Natural killer cell (primary cell): ENCODE measurements at places on chromosomes 12 and 14.
A peak's percentile ranks its signal among the peaks of the same experiment; 100 is the strongest.

GRCh38 chr14:62921466-62921865 lies 123.8 kb downstream of the KCNH5 start:
- no peaks in the 10 kb centered on the region for H3K27me3 ChIP-seq
- no peaks in the 10 kb centered on the region for H3K36me3 ChIP-seq
- no peak for DNase-seq

DNA sequence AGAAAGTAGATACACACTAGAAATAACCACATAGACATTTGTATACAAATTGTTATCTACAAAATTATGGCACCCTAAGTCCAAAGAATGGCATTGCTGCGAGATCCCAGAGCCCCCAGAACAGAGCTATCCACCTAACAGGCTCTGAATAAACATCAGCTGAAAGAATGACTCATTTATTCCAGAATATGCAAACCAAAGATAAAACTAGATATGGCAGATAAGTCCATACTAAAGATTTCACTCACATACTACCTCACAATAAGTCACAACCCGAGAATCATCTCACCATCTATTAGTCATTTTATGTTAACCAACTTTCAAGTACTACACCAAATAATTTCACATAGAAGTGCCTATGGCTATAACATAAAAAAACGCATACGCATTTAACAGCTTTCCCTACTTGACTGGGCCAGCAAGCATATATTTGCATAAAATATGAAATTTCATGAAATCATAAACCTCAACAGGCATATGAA lies 5.6 kb downstream of the CNIH1 start:
- H3K27ac ChIP-seq, result no peak overlapping the region
- peaks cover 4% of the 10 kb centered on the region for H3K4me1 ChIP-seq
- no peak overlapping the region for H3K4me3 ChIP-seq
- H3K27me3 ChIP-seq, result no peaks in the 10 kb centered on the region
- peak; percentile 12 for DNase-seq
- peaks cover 6% of the 10 kb centered on the region for H3K36me3 ChIP-seq

DNA sequence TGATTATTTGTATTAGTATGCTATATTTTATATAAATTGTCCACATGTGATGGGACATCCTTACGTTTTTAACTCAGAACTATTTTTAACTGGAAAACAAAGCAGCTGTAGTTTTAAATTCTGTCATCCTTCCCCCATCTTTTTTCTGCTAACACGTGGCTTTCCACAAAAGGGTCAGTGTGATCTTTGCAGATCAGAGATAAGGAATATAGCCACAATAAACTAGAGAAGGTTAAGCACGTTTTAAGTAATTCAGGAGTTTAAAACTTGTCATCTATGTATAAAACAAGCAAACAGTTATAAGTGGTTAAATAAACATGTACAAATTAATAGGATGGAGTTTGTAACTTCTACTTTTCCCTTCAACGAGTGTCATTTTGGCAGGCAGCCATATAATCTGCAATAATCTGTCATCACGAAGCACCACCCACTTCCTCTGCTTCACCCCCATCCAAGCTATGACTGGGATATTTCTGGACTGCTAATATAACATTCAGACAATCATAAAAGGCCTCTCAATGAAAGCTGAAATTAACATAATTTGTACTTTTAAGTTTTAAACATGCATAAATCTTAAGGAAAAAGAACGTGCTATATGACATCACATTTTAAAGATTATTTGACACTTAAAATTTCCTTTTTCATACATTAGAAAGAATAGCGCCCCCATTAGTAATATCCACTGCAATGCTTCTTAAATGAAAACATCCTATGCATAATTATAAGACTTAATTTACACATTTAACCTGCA lies 15.3 kb downstream of the TAOK3 start:
- H3K27me3 ChIP-seq, result no peaks in the 10 kb centered on the region
- no peaks in the 10 kb centered on the region for H3K36me3 ChIP-seq
- H3K4me1 ChIP-seq, result peaks cover 19% of the 10 kb centered on the region
- H3K27ac ChIP-seq, result peak overlapping the region; percentile 70

DNA sequence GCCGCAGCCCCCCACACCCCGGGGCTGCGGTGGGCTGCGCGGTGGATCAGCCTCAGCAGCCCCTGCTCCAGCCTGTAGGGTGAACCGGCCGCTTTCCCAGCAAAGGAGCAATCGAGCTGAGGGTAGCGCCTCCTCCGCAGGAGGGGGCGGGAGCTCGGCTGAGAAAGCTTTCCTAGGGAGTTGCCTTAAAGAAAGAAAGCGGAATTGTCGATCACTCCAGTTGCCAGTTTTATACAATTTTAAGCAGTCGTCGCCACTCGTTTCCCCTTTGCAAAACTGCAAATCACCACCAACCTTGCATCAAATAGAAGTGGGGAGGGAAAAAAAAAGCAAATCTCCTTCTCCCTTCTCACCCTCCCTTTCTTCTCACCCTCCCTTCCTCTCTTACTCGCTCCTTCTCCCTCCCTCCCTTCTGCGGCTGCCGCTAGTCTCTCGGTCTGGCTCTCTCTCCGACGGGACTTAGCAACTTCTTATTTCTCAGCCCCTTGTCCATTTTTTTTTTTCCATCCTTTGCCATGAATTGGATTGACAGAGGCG lies at the start of gene PDE3A:
TSS of gene PDE3A (plus strand) at position 424 of the 537 bp plus-strand sequence. CDS start 748 bp downstream, outside the sequence.
- no peak for DNase-seq
- peaks cover 22% of the 10 kb centered on the region for H3K4me1 ChIP-seq
- peak within 1 kb of the TSS; percentile 18 for H3K4me3 ChIP-seq
- no peak within 1 kb of the TSS for H3K27ac ChIP-seq
- peaks cover 43% of the 10 kb centered on the region for H3K27me3 ChIP-seq

GRCh38 chr14:93375673-93376156 lies 28.7 kb downstream of the COX8C start:
- H3K36me3 ChIP-seq, result no peaks in the 10 kb centered on the region
- H3K27ac ChIP-seq, result no peak overlapping the region
- no peak overlapping the region for H3K4me3 ChIP-seq
- peak; percentile 5 for DNase-seq

GRCh38 chr12:116133149-116133548 lies 144.3 kb downstream of the MED13L start:
- H3K27me3 ChIP-seq, result no peaks in the 10 kb centered on the region
- H3K27ac ChIP-seq, result no peak overlapping the region
- H3K4me1 ChIP-seq, result peaks cover 11% of the 10 kb centered on the region
- no peak for DNase-seq
- no peak overlapping the region for H3K4me3 ChIP-seq
- H3K36me3 ChIP-seq, result no peaks in the 10 kb centered on the region

GRCh38 chr14:101947577-101947903 lies 16.8 kb upstream of the DYNC1H1 start:
- peaks cover 20% of the 10 kb centered on the region for H3K4me1 ChIP-seq
- peak overlapping the region; percentile 100 for H3K27ac ChIP-seq
- peaks cover 4% of the 10 kb centered on the region for H3K27me3 ChIP-seq
- H3K4me3 ChIP-seq, result peak overlapping the region; percentile 91

GRCh38 chr12:18706798-18707197 lies 31.0 kb downstream of the PLCZ1 start:
- no peak overlapping the region for H3K4me3 ChIP-seq
- no peaks in the 10 kb centered on the region for H3K36me3 ChIP-seq
- DNase-seq, result no peak
- no peaks in the 10 kb centered on the region for H3K4me1 ChIP-seq

GRCh38 chr14:72850360-72850759 lies 43.5 kb downstream of the DPF3 start:
- H3K36me3 ChIP-seq, result no peaks in the 10 kb centered on the region
- H3K4me1 ChIP-seq, result no peaks in the 10 kb centered on the region
- H3K27ac ChIP-seq, result no peak overlapping the region
- DNase-seq, result no peak

GRCh38 chr14:53630336-53630735 lies 326.3 kb downstream of the BMP4 start:
- H3K36me3 ChIP-seq, result no peaks in the 10 kb centered on the region
- no peaks in the 10 kb centered on the region for H3K4me1 ChIP-seq
- no peak overlapping the region for H3K27ac ChIP-seq
- H3K27me3 ChIP-seq, result no peaks in the 10 kb centered on the region
- H3K4me3 ChIP-seq, result no peak overlapping the region
- no peak for DNase-seq

DNA sequence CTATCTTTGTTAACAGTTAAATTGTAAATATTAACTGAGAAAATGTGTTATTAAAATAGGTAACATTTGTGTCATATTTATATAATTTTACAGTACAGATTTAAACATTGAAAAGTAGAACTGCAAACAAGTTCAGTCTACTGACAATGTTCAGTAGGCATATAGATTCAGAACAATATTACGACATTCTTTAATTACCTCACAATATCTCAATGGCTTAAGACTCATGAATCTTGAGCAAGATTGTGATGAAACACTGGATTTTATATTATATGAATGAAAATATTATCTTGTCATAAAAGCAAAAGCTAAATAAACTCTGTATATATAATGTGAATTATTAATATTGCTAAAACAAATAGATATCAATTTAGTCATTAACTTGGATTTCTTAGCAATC lies 194.9 kb downstream of the ADAMTS20 start:
- H3K4me3 ChIP-seq, result no peak overlapping the region
- H3K27me3 ChIP-seq, result no peaks in the 10 kb centered on the region
- H3K4me1 ChIP-seq, result no peaks in the 10 kb centered on the region
- H3K27ac ChIP-seq, result no peak overlapping the region
- no peak for DNase-seq
- H3K36me3 ChIP-seq, result no peaks in the 10 kb centered on the region

- H3K4me1 ChIP-seq, result no peaks in the 10 kb centered on the region
- no peaks in the 10 kb centered on the region for H3K36me3 ChIP-seq
- H3K27me3 ChIP-seq, result no peaks in the 10 kb centered on the region
These were observed 439.3 kb upstream of the FLRT2 start for GRCh38 chr14:85090681-85091080.

- H3K4me3 ChIP-seq, result no peak overlapping the region
- H3K27me3 ChIP-seq, result no peaks in the 10 kb centered on the region
- no peaks in the 10 kb centered on the region for H3K4me1 ChIP-seq
- no peaks in the 10 kb centered on the region for H3K36me3 ChIP-seq
- no peak overlapping the region for H3K27ac ChIP-seq
- DNase-seq, result no peak
These were observed 1423.6 kb downstream of the AACS start for GRCh38 chr12:126488806-126489205.

DNA sequence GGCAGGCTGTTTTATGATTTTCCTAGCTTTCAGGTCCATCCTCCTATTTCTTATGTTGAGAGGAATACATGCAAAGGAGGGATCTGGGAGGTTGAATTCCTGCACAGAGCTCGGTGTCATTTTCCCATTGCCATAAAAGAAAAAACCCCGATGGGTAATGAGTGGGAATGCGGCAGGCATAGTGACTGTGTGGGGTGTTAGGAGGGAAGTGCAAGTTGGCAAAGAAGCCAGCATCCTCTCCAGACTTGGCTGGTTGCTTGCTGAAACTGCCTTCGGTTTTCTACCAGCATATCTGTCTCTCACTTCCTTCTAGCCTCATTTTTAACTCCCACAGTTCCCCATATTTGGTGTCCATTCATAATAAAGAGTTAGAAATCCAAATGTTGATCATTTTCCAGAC lies 1046.1 kb downstream of the SLC6A15 start:
- no peaks in the 10 kb centered on the region for H3K27me3 ChIP-seq
- no peaks in the 10 kb centered on the region for H3K4me1 ChIP-seq
- no peaks in the 10 kb centered on the region for H3K36me3 ChIP-seq
- no peak for DNase-seq
- no peak overlapping the region for H3K4me3 ChIP-seq

DNA sequence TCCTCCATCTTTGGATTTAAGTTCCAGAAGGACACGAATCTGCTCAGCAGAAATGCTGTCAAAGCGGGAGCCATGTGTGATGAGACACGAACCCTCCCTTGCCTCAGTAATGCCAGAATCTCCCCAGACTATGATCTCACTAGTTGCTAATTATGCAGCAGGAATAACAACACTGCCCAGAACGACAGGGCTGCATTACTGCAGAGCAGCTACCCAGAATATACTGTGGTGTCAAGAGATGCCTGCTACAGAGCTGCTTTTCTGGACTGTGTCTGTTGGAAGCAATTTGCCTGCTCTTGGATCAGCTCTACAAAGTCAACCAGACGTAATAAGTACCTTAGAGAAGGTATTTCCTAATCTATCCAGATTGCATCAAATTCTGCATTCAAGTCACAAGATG lies 5.5 kb downstream of the CSRNP2 start:
- H3K4me3 ChIP-seq, result no peak overlapping the region
- no peaks in the 10 kb centered on the region for H3K27me3 ChIP-seq
- peaks cover 7% of the 10 kb centered on the region for H3K36me3 ChIP-seq
- H3K4me1 ChIP-seq, result peaks cover 10% of the 10 kb centered on the region
- no peak overlapping the region for H3K27ac ChIP-seq

GRCh38 chr12:3043406-3043805 lies 33.8 kb upstream of the TSPAN9 start:
- DNase-seq, result no peak
- peaks cover 3% of the 10 kb centered on the region for H3K4me1 ChIP-seq
- H3K4me3 ChIP-seq, result no peak overlapping the region

DNA sequence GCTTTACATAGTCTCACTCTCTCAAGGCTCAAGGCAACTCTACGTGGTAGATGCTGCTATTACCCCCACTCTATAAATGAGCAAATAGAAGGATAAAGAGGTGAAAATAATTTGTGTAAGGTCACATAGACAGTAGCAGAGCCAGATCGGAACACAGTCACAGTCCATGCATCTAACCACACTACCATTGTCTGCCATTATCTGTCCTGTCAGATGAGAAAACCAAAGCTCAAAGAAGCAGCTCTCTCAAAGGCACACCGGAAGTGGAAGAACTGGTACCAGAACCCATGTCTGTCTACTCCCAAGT lies 134.4 kb upstream of the NUDT4 start:
- no peak for DNase-seq
- no peaks in the 10 kb centered on the region for H3K27me3 ChIP-seq
- H3K27ac ChIP-seq, result no peak overlapping the region
- H3K4me3 ChIP-seq, result no peak overlapping the region

- no peaks in the 10 kb centered on the region for H3K27me3 ChIP-seq
- DNase-seq, result no peak
- H3K27ac ChIP-seq, result no peak overlapping the region
- H3K36me3 ChIP-seq, result no peaks in the 10 kb centered on the region
These were observed 1.2 kb upstream of the INHBC start for GRCh38 chr12:57433370-57433769.

GRCh38 chr12:48442179-48442847 lies 30.0 kb upstream of the ANP32D start:
- no peaks in the 10 kb centered on the region for H3K27me3 ChIP-seq
- H3K4me1 ChIP-seq, result no peaks in the 10 kb centered on the region
- no peak overlapping the region for H3K27ac ChIP-seq
- peak; percentile 8 for DNase-seq
- no peak overlapping the region for H3K4me3 ChIP-seq
- H3K36me3 ChIP-seq, result no peaks in the 10 kb centered on the region

GRCh38 chr12:97813301-97813700 lies 350.7 kb downstream of the RMST start:
- no peak overlapping the region for H3K27ac ChIP-seq
- H3K4me1 ChIP-seq, result no peaks in the 10 kb centered on the region
- H3K4me3 ChIP-seq, result no peak overlapping the region
- no peaks in the 10 kb centered on the region for H3K36me3 ChIP-seq
